ENCODE measurements at places on chromosomes 11 and 22.

DNA sequence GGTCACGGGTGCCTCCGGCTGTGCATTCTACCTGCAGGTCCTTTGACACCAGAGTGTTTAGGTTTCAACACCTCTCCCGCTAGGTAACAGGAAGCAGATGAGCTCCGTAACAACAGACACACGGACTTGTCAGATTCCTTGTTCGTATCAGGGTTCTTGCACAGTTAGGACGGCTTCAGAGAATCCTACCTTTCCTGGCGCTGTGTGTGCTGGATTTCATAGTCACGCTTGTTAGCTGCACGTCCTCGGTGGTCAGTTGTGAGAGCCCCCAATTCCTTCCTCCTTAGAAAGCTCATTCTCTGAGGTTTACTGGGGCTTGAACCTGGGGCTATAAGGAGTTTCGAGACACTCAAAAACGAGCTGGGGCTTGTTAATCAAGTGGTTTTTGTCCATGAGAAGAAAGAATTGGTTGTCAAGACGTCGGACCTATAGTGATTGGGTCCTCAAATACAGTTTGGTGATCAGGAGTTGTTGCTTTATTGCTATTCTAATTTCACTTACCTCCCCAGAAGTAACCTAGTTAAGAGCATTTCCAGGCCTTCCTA is 664 bp downstream of the DDB2 start:
- DNase-seq = no peak

DNA sequence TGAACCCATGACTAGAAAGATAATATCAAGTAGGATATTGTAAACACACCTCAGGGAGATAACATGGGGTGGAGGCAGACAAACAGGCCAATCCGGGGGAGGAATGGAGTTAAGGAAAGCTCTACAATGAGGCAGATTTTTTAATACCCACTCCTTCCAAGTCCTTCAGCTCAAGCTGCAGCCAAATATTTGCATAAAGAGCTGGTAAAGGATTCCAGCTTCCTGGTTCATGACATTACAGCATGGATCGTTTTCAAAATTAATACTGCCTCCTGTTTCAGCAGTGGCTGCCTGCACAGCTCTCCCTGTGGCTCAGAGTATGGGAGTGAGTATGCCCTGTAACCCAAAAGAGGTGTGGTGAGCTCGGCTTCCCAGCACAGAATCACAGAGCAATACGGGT is 5.1 kb downstream of the POU2AF3 start:
- peak; percentile 83 for DNase-seq

- no peak for DNase-seq
Measured at GRCh38 chr11:113373306-113373705, 14.3 kb upstream of the ANKK1 start.

DNA sequence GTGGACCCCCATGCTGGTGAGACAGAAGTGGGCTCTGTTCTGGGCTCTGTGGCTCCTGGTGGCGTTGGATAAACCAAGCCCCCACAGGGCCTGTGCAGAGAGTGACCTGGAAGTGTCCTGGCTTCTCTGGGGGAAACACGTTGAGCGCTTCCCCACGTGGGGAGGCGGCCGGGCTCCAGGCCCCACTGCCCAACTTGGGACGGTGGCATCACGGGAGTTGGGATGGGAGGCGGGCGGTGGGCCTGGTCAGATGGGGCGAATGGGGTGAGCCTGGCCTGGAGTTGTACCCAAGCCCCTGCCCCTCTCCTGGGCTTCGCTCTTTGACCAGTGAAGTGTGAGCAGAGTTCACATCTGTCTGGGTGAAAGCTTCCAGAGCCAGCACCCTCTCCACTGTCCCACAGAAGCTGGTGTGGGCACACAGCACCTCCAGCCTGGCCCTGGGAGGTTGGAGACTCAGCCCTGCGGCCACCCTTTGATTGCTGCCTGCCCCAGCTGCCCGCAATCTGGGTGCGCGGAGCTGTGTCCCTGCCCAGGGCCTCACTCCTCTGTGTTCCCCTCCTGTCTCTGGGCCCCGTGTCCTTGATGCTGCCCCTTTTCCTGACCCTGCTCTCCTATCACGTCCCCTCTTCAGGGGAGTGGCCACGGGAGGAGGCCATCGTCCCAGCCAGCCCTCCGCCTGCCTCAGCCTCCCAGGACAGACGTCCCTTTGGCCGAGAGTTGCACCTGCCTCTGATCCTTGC is 14.2 kb downstream of the BRSK2 start:
- DNase-seq = no peak

DNA sequence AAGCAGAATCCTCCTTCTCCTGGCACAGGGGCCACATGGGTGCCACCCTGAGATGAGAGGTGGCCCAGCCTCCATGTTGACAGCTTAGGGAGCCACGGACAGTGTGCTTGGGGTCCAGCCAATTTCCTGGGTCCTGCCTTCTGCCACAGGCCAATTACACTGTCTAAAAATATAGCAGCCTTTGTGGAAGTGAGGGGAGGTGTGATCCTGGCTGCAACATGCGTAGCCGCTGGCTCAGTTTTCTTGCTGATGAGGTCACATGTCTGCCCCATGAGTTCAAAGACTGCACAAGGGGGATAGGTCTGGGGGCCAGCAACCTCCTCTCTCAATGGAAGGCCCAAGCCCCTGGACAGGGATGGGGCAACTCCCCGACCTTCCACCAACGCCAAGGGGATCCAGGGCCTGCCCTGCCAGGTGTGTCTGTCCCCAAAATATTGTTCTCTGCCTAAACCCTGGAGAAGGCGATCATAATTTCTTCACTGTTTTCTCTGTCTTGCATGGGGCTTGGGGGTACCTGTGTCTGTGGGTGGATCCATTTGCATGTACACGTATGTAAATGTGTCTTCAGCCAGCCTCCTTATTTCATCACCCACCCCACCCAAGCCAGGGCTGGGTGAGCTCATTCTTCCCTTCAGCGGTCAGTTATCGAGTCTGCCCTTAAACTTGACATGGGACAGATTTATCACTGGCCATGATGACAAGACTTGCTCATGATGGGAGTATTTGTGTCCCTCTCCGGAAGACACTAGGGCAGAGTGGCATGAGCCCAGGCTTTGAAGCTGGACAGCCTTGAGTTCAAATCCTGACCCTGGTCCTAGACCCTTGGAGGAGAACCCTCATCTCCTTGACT is 59.4 kb downstream of the OTOG start:
- no peak for DNase-seq

- no peak for DNase-seq
Measured at GRCh38 chr11:80980227-80980626, 1539.4 kb upstream of the TENM4 start.

GRCh38 chr22:45866646-45867117 is 110.3 kb downstream of the WNT7B start:
- DNase-seq = no peak

- DNase-seq = no peak
Measured at GRCh38 chr11:116895048-116895757, 57.8 kb upstream of the APOA1 start.

- no peak for DNase-seq
Measured at GRCh38 chr11:33674035-33674814, 26.4 kb downstream of the C11orf91 start.

DNA sequence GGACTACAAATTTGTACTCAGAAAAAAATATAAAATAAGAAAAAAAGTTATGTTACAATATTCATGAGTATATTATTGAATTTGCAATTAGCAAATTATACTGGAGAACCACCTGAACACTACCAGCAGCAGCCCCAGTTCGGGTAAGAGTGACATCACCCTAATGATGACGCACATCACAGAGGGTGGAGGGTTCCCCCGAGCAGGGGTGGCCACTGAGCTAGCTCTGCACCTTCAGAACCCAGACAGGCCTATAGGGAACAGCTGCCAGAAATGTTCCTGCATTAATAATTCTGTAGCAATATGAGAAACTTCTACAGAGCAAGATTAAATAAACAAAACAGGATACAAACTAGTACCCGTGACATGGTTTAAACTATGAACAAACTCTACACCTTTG is 17.5 kb upstream of the ARAP1 start:
- DNase-seq = no peak

- peak; percentile 25 for DNase-seq
Measured at GRCh38 chr11:86869966-86870570, 69.7 kb downstream of the PRSS23 start.

DNA sequence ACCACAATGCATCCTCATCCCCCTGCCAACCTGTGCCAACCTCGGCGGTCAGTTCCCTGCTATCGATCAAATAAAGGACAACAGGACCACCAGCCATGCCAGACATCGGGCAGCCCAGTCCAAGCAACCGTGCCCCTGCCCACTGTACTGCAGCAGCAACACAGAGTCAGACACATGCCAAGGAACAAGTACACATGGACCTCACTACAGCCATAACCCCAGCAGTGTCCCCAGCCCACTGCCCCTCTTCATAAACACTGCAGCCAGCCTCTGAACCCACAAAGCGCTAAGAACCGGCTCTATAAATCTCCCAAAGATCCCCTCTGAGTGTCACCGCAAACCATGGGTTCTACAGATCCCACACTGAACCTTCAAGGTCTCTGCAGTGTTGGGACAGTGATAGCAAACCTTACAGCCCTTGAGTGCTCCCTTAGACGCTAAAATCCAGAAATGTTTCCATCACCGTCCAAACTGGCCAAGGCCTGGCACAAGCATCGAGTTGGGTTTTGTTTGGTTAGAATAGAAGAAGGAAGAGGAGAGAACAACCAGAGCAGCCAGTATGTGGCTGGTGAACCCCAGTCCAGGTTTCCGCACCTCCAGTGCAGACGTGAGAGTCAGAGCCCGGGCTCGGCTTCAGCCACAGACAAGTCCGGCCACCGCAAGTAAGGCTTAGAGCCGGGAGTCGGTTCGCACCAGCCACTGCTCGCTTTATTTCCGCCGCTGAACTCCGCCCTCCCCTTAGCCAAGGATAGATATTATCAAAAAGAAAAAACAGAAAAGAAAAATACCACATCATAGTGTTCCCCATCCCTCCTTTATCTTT is 7.9 kb downstream of the PAX6 start:
- no peak for DNase-seq

DNA sequence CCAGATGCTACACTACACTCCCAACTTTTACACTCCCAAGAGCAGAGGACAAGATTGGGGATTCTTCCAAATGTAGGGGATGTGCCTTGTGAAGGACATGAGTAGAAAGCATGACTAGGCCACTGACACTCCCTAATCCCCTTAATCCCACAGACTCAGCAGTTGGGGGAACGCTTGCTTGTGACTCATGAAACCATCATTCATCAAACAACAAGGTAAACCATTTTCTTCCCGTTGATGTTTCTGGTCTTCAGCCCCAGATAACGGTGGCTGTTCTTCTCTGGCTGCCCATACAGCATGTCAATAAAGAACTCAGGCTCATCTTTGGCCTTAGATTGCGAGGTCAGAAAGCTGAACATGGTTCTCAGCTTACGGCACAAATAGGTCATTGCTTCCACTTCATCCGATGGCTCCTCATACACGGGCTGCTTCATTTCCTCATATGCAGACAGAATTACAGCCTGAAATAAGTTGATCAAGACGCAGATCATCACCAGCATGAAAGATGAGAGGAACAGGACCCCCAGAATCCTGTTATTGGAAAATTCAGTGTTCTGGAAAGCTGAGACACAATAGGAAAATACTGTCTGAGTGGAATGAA is 6.4 kb upstream of the CDPF1 start:
- no peak for DNase-seq

DNA sequence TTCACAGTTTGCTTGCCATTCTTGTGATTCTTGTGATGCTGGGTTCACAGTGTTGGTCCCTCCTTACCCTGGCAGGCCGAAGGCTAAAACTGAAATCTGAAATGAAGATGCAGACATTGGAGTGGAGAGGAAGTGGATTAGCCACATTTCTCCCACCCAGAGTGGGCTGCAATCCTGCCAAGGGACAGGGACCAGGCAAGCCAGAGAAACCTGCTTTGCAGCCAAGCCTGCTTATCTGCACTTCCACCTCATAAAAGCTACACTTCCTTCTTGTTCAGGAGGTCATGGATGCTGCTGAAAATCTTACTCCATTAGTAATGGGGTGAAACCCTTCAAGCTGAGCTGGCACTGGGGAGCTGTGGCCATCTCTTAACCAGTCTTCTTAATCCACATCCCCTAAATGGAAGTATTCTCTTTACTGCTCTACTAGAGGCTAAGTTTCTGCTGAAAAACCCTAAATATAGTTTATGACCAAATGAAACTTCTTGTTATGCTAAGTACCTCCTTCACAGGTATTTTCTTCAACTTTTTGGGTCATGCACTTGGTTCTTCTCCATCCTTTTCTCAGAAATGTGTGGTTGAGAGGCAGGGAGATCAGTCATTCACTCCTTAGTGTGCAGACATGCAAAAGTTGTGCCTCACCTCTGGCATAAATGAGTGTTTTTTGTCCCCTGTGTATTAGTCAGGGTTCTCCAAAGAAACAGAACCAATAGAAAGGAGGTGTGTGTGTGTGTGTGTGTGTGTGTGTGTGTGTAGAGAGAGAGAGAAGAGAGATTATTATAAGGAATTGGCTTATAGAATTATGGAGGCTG is 133.9 kb upstream of the BMAL1 start:
- DNase-seq = no peak

Measured in NCI-H1092 treated with DMSO at 0.1 percent for 48 hours (cell line).